RPMI8226 (cell line): ENCODE measurements at places on chromosomes 11 and 22.

- peak; percentile 81 for DNase-seq
Measured at GRCh38 chr11:3859373-3859881, 4.0 kb downstream of the STIM1 start.

- DNase-seq, result peak; percentile 73
Measured at GRCh38 chr11:119356349-119357031, 10.0 kb upstream of the MFRP start.

GRCh38 chr11:134949121-134950090 lies 537.4 kb upstream of the B3GAT1 start:
- DNase-seq, result no peak

- no peak for DNase-seq
Measured at GRCh38 chr11:76788661-76789442, 5.7 kb downstream of the TSKU start.

- no peak for DNase-seq
Measured at GRCh38 chr11:119337581-119338317, 2.9 kb downstream of the C1QTNF5 start.

- DNase-seq, result no peak
Measured at GRCh38 chr11:70522593-70523311, 124.4 kb downstream of the CTTN start.

- DNase-seq, result no peak
Measured at GRCh38 chr11:30861064-30861463, 274.9 kb upstream of the MPPED2 start.

GRCh38 chr11:68904248-68904847 lies 657 bp downstream of the IGHMBP2 start:
- DNase-seq, result peak; percentile 46

DNA sequence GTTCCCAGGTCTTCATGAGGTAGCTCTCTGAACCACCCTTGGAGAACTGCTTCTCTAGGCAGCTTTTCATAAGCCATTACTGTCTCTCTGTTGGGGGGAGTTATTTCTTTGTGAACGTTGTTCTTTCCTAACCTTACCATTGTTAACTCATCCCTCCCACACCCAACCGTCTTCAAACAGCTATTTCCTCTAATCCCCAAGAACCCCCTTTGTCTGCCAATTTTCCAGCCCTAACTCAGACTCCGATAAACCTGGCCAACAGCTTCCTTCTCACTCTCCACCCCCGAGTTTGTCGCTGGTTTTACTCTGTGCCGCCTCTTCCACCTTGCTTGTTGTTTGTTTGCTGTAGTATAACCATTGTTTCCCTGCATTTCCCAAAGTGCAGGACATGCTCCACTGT lies 131.5 kb downstream of the CCDC34 start:
- no peak for DNase-seq

DNA sequence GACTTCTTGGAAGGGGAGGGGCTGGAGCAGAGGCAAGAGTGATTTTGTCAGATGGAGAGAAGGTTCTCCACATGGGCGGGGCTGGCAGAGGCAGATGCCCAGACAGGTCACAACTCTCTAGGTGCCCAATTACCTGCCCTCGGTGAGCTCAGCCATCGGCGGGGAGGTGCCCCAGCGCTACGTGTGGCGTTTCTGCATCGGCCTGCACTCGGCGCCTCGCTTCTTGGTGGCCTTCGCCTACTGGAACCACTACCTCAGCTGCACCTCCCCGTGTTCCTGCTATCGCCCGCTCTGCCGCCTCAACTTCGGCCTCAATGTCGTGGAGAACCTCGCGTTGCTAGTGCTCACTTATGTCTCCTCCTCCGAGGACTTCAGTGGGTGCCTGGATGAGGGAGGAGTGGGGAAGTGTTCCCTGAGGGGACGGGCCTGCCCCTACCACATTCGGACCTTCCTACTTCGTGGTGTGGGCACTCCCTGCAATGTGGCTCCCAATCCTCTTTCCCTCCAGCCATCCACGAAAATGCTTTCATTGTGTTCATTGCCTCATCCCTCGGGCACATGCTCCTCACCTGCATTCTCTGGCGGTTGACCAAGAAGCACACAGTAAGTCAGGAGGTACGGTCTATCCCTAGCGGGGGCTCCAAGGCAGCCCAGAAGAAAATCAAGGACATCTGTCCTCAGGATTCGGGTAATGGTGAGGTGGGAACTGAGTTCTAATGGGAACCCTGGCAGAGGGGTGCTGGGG lies 15.6 kb downstream of the PGAP2 start:
- no peak for DNase-seq

DNA sequence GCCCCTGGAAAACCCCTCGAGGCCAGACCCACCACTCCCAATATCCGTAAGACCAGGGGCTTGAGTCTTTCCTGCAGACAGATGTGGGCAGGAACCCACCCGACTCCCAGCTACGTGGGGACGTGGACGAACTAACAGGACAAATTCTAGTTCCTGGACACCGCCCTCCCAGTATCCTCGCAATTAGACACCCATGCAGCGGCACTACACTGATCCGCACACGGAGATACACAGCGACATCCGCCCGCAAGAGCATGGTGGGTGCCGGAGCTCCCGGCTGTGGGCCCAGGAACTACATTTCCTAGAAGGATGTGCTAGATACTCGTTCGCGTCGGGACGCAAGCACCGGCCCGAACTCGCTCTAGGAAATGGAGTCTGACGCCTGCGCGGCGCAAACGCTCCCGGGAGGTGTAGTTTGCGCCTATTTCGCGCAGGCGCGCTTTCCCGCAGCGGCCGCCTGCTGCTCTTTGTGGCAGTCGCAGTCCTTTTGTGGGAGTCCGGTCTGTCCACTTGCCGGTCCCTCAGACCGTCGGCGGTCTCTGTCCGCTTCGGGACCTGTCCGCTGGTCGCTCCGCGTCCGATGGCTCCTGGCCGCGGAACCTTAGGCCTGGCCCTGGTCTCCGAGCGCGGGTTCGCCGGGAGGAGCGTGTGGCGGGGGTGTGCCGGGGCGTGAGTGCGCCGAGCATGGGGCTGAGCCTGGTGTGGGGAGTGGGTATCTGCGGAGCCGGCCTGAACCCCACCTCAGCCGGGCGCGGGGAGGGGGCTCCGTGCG lies at the start of gene ZNF74:
TSS of gene ZNF74 (plus strand) at position 447 of the 772 bp plus-strand sequence. CDS start 478 bp downstream, outside the sequence.
- DNase-seq, result peak; percentile 77

GRCh38 chr11:67320011-67320410 lies 16.7 kb downstream of the SSH3 start:
- no peak for DNase-seq

DNA sequence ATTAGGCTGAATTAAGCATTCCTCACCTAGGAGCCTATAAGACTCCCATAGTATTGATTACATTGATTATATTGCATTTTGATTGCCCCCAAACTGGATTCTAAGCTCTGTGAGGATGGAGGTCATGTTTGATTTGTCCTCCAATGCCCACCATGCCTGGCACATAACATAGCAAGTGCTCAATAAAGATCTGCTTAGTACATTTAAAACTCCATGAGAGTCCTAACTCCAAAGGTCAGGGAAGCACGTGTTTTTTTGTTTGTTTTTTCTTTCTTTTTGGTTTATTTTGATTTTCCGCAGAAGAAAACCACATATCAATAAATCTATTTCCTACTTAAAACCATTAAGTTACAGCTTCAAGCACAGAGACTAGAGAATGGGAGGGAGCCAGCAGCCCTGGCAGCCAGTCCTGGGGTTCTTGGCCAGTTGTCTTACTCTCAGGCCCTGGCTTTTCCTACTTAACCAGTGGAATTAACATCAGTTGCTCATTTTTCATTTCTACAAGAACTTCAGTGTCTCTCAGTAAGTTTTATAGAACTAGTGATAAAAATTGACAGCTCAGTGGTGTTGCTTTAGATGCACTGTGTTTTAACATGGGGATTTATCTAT lies 429.9 kb upstream of the CCDC90B start:
- DNase-seq, result no peak

- DNase-seq, result no peak
Measured at GRCh38 chr11:85768473-85769146, 42.3 kb downstream of the SYTL2 start.

DNA sequence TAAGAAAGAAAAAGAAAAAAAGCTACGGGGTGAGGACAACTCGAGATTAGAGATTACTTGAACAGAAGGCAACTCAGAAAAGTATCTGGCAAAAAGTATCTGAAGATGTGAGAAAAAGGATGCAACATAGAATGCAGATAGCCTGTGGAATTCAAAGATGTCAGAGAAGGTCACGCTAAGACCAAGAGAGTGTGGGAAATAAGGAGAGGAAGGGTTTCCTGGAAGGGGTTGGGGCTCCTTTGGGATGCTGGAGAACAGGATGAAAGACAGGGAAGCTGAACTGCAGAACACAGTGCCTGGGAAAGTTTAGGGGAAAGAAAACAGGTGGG lies 1.2 kb downstream of the GUCY1A2 start:
- DNase-seq, result no peak

DNA sequence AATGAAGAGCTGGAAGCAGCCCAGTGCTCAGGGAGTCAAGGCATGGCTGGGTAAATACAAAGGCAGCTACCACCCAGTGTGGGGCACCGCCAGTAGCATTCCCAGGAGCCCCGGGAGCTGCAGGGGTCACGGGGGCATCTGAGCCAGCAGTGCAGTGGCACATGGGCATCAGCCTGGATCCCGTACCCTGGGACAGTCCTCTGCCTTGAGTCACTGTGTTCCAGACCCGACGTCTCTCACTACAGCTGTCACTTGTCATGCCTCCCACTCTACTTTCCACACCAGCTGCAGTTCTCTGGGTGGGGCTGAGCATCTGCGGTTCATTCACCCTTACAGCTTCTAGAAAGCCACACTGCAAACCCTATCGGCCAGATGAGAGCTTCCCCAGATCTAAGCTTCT lies 29.6 kb downstream of the DHCR7 start:
- peak; percentile 69 for DNase-seq

DNA sequence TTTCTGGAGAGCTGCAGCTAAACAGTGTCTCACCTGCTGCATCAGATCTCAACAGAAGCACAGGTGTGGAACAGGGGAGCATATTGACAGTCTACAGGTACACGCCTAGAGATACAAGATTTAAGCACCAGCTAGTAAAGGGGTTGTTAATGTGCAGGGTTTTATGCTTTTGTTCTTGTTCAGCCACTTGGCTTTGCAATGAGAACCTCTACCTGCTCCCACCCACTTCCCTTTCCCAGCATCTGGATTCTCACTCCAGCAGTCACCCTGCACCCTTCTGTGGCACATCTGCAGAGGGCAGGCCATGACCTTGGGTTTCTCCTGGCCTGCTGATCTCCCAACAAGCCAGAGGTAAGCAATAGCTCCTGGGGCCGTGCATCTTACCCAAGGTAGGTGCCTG lies 446.6 kb downstream of the BUD13 start:
- DNase-seq, result no peak

GRCh38 chr11:2539371-2540222 lies 94.8 kb downstream of the KCNQ1 start:
- DNase-seq, result no peak

GRCh38 chr11:93585758-93586157 lies 42.6 kb upstream of the SMCO4 start:
- no peak for DNase-seq

DNA sequence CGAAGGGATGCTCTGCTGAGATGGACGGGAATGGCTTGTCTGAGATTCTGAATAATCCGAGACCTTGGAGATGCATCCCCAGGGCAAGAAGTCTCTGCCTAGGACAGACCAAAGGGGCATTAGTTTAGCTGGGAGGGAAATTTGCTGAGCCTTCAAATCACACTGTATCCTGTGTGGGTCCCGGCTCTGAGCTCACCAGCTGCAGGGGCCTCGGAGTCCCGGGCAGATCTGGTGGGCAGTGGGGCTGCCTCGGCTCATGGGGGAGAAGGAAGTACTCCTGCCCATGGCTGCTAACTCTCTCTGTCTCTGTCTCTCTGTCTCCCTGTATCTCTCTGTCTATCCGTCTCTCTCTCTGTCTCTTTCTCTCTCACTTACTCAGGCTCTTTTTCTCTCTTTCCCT lies 522.4 kb downstream of the TBC1D22A start:
- DNase-seq, result no peak

GRCh38 chr11:69859275-69859934 lies 40.2 kb upstream of the FGF3 start:
- no peak for DNase-seq

DNA sequence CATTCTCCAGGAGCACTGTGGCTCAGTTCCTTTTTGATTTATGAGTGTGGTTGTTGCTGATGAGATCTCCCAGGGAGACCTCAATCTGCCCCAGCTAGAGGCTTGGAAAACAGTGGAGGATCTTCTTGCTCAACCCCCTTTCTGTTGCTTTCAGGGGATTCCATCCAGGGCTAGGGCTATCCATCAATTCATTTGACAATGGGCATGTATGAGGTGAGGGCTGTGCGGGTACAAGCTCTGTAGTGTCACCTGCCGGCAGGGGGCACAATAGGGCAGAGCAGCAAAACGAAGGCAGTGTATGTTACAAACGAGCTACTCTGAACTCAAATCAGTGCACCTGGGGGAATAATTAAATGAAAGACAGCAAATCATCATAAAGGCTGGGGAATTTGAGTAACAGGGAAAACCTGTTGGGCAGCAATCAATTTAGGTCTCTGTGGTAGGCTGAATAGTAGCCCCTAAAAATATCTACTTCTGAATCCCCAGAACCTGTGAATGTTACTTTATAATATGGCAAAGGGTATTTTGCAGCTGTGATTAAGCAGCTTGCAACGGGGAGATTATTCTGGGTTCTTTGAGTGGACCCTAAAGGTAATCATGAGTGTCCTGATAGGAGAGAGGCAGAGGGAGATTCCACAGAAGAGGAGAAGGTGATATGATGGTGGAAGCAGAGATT lies 170.3 kb upstream of the ZBED5 start:
- peak; percentile 62 for DNase-seq

- no peak for DNase-seq
Measured at GRCh38 chr22:29190918-29191317, 14.8 kb upstream of the EMID1 start.

DNA sequence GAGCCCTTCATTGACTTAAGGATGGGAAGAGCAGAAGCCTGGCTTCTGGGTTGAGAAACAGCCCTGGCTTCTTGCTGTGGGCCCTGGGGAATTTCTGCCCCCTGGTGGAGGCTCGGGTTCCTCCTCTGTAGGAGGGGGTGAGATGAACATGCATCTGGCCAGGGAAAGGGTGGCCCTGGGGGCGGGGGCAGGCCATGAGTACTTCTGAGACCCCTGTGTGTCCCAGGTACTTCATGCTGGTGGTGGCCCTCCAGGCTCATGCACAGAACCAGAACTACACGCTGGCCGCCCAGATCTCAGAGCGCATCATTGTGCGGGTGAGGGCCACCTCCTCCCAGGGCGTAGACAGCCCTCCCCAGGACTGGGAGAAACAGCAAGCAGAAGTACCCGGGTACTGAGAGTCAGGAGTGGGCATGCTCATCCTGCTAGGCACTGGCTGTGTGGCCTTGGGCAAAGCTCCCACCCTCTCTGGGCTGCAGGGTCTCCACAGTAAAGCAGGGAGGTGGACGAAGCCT lies 15.8 kb downstream of the TMEM258 start:
- peak; percentile 88 for DNase-seq
